ENCODE measurements at places on chromosomes 3 and 15.

GRCh38 chr3:139518306-139518705 is 21.2 kb downstream of the RBP1 start:
- no peak for DNase-seq

GRCh38 chr3:46578973-46579755 is 13.1 kb upstream of the LRRC2 start:
- no peak for DNase-seq

- no peak for DNase-seq
Observed at GRCh38 chr3:133294253-133294652, 105.6 kb upstream of the BFSP2 start.

DNA sequence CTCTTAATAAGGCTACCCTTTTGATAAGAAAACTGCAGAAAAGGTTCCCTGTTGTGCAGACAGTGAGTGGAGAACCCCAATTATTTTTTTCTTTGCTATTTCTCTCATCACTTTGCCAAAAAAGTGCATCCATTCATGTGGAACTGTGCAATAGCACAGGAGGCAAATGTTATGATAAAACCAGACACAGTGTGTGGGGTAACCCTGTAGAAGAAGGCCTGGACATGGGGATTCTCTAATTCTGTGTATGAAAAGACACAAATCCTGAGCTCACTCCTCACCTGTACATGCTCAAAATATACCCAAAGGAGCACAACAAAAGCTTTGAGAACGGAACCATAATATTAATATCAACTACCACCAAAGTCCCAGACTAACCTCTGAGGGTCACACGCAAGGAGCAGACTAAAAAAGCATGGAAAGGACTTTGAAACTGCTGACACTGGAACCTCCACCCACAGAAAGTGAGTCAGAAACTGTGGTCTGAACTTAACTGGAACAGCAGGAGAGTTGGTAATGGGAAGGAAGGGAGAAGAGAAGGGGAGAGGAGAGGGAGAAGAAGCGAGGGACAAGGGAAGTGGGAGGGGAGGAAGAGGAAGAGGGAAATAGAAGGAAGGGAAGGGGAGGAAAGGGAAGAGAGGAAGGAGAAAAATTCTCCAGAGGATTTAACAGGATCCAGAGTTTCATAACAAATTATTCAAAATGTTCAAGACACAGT is 299.9 kb downstream of the TBC1D5 start:
- no peak for DNase-seq

- DNase-seq: no peak
Observed at GRCh38 chr3:18892756-18893155, 255.6 kb upstream of the KCNH8 start.

DNA sequence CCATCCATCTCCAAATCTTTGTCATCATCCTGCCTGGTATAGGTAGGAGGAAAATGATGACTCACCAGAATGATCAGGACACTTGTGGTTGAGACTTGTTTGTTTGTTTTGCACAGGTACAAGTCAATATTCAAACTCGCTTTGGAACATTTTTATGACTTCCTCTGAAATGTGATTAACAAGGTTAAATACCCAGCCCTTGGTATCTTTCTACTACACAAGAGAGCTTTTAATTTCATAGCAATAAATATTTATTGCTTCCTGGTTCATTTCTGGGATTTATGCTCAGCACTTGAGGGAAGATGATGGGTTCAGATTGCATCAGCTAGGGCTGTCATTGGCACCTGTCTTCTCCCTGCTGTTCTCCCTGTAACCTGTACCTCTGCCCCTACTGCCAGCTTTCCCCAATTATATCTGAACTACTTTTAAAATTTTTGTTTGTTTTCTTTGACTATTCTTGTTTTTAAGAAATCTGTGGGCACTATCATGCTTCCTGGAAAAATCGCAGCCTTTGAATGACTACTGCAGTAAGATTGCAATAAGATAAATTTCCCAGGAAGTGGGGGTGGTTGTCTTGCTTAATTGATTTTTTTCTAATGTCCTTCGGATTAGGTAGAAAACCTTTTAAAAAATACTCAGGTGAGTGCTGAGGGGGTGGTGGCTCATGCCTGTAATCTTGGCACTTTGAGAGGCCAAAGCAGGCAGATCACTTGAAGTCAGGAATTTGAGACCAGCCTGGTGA is 24.3 kb upstream of the GCNT3 start:
- DNase-seq: no peak

- DNase-seq: no peak
Observed at GRCh38 chr15:42621996-42622925, 46.9 kb downstream of the STARD9 start.

GRCh38 chr3:157220211-157220610 is 60.3 kb upstream of the CCNL1 start:
- no peak for DNase-seq

DNA sequence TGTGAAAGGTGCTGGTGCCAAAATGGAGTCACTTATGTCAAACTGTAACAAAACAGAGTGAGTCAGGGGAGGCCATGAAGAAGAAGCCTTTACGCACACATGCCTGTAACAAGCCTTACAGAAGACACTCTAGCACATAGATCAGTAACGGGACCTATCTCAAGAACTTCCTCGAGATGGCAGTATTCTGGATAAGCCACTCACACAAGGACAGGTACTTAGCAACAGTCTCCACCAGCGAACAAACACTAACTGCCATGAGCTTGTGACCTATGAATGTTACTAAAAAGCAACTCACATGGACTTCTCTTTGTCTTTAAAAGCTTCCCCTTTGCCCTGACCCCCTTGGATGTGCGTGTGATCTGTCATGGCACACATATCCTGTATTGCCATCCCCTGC is 235.1 kb downstream of the CD47 start:
- DNase-seq: no peak

DNA sequence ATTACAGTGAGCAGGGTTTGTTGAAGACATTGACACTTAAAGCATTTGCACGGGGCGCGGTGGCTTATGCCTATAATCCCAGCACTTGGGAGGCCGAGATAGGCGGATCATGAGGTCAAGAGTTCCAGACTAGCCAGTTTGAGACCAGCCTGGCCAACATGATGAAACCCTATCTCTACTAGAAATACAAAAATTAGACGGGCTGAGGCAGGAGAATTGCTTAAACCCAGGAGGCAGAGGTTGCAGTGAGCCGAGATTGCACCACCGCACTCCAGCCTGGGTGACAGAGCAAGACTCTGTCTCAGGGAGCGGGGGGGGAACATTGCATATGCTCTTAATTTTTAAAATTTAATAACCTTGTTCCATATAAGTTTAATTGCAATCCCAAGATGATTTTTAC is 11.9 kb downstream of the STT3B start:
- no peak for DNase-seq

GRCh38 chr3:129892486-129892856 is 1.0 kb downstream of the TMCC1 start:
- no peak for DNase-seq

GRCh38 chr15:64461721-64462162 is 1.4 kb downstream of the ZNF609 start:
- DNase-seq: no peak

- no peak for DNase-seq
Observed at GRCh38 chr15:27360316-27360715, 389.3 kb downstream of the GABRG3 start.

- no peak for DNase-seq
Observed at GRCh38 chr3:120349855-120350125, 636 bp upstream of the LRRC58 start.

- DNase-seq: no peak
Observed at GRCh38 chr3:139421460-139421859, 32.0 kb upstream of the COPB2 start.

GRCh38 chr3:197482001-197482400 is 73.8 kb downstream of the BDH1 start:
- DNase-seq: no peak

DNA sequence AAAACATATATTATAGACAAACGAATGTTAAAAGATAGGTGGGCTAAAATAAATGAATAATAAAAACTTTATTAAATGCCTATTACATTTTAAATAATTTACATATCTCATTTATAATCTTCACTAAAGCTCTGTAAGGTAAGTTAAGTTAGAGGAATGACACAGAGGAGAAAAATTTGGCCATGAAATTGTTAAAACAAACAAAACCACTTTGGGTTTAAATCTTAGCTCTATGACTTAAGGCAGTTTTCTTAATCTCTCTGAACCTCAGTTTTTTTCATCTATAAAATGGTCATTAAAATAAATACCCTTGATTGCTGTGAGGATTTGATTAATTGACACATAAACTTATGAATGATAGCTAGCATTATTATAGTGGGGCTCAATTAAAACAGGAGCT is 404.8 kb upstream of the ATP11B start:
- no peak for DNase-seq

DNA sequence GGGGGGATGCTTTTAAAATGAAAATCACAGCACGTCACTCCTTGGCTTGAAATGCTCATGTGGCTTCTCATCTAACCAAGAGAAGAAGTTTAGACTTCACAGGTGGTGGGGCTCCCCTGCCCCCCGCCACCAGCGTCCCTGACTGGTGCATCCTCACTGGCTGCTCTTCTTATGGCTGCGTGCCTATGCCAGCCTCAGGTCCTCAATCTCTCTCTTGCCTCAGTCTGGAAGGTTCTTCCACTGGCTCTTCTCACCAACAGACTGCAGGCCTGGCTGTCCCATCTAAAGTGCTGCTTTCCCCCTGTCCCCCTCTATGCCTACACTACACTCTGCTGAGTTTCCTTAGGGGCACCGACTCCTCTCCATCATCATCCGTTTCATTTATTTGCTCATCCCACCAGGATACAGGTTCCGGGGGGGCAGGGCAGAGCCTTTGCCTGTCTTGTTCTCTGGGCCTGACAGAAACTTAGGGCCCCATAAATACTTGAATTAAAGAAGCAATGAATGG is 20.6 kb downstream of the ABTB1 start:
- no peak for DNase-seq

- DNase-seq: no peak
Observed at GRCh38 chr3:195168009-195168762, 102.8 kb downstream of the XXYLT1 start.

GRCh38 chr3:171192176-171192854 is 165.8 kb upstream of the SLC2A2 start:
- no peak for DNase-seq
